ENCODE measurements at places on chromosomes 2 and 18.

- no peak for DNase-seq
These were observed 21.3 kb downstream of the PIGN start for GRCh38 chr18:62165583-62165982.

DNA sequence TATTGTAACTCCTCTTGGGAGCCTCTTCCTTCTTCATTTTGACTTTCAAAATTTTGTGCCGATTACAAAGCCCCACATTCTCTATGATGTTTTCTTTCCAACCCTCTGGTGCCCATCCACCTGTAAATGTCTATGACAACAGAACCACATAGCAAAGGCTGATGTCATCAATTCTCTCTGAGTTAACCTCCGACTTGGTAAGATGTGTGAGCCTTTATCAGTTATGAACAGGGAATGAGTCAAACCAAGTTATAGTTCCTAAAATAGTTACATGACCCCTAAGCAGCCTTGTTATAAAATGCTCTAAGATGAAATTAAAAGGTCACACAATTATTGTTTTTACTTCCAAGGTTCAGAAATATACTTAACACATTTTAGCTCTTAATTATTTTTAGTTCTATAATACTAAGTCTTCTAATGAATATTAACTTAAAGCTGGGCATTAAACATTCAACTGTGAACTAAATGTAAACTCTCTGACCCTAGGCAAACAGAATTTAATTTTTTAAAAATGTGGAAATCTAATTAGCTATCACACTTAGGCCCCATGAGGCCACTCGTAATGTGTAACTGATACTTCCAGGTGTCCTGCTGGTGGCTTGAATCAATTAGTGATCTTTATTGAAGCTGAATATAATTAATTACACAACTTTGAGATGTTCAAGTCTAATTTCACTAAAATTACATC lies 102.3 kb upstream of the CYRIA start:
- DNase-seq, result no peak

DNA sequence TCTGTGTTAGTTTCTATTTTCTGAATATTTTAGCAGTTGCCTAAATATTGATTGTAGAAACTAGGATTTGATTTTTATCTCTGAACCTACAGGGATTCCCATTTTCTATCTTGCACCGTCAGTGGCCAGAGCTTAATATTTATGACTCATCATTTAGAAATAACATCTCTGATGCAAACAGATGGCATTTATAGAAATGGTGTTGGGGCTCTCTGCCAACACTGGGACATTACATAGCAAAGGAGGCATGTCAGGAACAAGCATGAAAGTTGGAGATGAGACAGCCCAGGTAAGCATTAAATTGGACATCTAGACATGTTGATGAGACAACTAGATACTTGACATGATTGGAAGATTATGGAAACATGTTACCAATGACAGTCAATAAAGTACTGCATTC lies 165.3 kb upstream of the SYT4 start:
- DNase-seq, result no peak

DNA sequence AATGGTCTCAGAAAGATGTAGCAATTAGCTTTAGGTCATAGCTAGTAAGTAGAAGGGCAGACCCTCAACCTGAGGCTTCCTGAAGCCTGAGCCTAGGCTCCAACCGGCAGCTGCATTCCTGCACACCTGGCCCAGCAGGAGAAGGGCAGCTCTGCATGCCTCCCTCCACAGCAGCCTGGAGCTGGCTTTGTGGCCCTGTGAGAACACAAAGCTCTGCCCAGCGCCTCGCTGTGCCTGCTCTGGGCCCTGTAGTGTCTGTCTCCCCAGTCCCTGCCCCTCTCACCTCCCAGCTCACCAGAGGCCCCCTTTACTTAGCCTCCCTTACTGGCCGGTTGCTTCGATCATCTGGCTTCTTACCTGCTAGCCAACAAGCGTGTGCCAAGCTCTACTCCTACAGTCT lies 6.7 kb downstream of the TMEM214 start:
- DNase-seq, result no peak

- DNase-seq, result no peak
These were observed 392.8 kb upstream of the GALNT5 start for GRCh38 chr2:156864753-156865152.

- DNase-seq, result no peak
These were observed 237.3 kb downstream of the OSR1 start for GRCh38 chr2:19120941-19121750.
